Activated T-cell treated with anti-CD3 and anti-CD28 coated beads, Interleukin-2, amount 50 U/mL, for 4 hours (primary cell): ENCODE measurements at places on chromosomes 1 and 21.

- DNase-seq, result no peak
Measured at GRCh38 chr1:24540906-24541710, 14.8 kb upstream of the NCMAP start.

GRCh38 chr1:184399192-184399847, 12.5 kb downstream of the C1orf21 start:
- no peak for DNase-seq

DNA sequence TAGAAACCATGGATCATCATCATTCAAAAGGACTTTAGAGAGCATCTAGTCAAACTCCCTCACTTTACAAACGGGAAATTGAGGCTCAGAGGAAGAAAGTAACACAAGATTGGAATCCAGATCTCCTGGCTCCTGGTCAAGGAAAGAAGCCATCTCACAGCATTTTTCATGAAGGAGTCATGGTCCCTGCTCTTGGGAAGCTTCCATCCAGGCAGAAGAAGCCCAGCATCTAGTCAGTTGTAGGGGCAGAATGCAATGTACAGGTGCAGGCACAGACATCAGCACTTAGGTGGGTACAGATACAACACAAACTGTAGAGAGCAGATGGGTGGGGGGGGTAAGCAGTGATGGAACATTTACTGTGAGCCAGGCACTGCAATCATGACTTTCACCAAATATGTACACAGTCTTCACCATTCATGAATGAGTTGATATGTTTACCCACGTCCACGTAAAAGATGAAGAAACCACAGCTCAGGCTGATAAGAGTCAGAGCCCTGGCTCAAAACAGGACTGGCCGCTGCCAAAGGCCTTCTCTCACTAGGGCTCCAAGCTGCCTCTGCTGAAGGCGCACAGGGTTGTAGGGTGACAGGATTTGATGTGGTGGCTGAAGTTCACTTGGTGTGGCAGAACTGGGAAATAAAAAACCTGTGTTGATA, 44.0 kb downstream of the OPTC start:
- DNase-seq, result no peak

DNA sequence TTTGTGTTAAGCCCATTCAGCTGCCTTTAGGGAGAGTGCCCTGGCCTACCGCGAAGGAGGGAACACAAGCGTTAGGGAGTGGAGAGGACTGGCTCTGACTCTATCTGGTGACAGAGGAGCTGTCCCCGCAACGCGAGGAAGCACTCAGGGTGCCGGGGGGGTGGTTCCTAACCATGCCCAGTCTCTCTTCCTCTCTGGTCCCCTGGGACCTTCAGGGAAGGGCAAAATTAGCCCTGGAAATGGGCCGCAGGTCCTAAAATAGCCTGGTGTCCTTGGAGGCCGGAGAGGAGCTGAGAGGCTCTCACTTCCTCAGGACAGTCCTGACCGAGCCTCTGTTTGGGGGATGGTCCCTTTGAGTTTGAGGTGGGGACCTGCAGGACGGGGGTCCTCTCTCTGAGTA, 5.8 kb downstream of the SLC45A1 start:
- DNase-seq, result no peak

DNA sequence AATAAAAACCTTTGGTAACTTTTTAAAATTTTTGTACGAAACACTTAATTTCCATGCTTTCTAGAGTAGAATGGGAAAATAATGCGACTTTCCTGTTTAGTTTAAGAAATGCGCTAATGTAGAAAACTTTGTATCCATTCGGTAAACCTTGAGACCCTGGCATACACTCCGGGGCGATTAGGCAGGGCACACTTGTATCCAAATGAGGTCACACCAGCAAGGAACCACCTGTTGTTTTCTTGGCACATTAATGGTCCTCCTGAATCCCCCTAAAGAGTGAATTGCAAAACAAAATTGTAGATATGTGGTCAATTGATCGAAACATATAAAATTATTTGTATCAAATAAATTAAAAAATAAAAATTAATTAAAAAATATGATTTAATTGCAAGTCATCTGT, 25.2 kb downstream of the CHODL start:
- no peak for DNase-seq

- DNase-seq, result no peak
Measured at GRCh38 chr1:172118618-172119017, 277.3 kb downstream of the DNM3 start.

DNA sequence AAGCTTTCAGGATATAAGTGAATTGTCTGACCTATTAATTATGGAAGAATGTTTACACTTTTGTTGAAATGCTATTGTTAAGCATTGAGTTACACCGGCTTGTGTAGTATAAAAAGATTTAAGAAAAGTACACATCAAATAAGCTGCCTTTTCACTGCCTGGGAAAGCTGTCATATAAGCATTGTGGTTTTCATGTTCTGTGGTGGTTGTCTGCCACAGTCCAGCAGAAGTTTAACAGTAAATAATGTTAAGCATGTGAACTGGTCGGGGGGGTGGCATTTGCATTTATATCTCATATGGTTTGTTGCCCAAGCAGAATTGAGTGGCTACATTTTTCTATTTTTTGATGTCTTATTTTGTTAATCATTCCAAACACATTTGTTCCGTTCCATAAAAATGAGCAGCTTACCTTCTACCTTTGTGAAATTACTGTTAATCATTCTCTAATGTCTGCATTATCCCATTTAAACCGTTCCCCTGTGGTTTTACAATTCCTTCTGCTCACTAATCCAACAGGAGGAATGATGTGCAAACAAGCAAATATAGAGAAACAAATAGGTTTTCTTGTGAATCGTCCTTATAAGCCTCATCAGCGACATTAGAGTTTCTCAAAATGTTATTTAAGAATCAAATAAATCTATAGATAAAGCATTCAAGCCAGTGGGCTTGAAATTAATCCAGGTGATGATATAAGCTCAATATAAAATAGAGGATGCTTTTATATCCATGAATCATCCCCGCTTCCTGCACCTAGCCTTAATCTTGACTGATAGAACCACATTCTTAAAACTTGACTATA, 160.8 kb upstream of the SAMSN1 start:
- DNase-seq, result no peak

GRCh38 chr1:234851450-234852438, 241.8 kb upstream of the IRF2BP2 start:
- no peak for DNase-seq

DNA sequence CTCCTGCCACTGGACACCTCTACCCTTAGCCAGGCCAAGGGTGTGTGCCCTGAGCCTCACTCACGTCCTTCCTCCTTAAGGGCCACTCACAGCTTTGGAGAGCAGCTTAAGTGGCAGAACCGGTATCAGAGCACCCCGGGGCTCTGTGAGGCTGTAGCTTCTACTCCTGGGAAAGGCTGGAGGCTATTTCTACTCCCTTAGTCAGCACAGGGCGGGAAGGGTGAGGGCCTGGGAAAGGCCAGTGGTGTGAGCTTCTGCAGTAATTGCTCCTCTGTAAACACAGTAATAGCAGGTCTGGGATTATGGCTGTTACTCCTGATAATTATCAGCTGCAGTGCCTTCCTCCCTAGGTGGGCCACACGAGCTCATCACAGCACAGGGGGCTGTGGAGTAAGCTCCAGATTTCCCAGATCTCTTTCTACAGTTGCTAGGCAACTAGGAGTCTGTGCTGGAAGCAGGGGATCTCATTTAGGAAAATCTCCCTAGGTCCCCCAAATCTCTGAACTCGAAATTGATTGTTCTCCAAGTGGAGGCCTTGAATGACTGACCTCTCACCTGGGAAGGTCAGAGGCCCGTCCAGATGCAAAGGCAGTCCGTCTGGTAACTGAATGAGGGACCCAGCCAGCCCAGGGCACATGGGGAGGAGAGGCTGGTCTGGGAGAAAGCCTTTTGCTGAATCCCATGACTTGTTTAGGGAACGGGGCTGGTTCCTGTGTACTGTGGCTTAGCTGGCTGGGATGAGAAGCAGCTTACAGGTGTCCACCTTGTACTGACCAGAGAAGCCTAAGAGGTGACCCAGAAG, 29.3 kb downstream of the IER5 start:
- no peak for DNase-seq

- no peak for DNase-seq
Measured at GRCh38 chr1:218872026-218872425, 301.7 kb upstream of the LYPLAL1 start.
